CD4-positive, alpha-beta T cell treated with Interleukin-15 for 1 hour (primary cell): ENCODE measurements at places on chromosomes 16 and 17.

DNA sequence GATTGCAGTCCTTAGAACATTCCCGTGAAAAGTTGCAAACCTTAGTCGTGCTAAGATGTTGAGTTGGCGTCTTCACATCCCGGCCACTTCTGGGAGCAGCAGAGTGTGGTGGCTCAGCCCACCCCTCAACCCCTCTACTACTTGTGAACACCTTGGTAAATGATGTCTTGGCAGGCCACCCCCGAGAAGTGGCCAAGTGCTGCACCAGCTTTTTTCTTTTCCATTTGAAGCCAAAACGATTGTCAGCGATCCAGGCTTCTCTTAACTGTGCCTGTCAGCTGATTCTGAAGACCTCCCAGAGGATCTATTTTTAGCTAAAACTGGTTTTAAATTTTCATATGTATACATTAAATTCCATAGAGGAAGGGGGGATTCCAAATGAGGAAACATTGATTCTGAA lies 247.5 kb downstream of the CDH13 start:
- no peak for DNase-seq

GRCh38 chr17:68011199-68011665 lies 15.0 kb upstream of the C17orf58 start:
- DNase-seq: peak; percentile 46

DNA sequence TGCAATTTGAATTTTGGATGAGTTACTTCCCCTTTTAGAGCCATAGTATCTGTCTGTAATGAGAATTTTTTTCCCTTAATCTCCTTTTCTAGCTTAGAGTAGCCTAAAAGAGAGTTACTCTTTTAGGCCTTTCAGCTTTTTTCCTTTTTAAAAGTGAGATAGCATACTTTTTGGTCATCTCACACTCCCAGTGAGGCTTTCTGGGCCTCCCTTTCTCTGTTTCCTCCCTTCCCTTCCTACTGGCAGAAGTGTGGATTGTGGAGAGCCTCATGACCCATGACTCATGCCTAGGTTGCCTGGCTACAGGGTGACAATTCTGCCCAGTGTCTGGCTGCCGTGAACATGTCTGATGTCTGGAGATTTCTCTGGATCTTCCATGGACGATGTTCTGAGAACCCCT lies 15.2 kb downstream of the KRT23 start:
- peak; percentile 56 for DNase-seq

GRCh38 chr17:65434878-65435277 lies 126.6 kb downstream of the AXIN2 start:
- no peak for DNase-seq

- DNase-seq: no peak
Observed at GRCh38 chr17:42179335-42179734, 1.6 kb downstream of the KCNH4 start.

DNA sequence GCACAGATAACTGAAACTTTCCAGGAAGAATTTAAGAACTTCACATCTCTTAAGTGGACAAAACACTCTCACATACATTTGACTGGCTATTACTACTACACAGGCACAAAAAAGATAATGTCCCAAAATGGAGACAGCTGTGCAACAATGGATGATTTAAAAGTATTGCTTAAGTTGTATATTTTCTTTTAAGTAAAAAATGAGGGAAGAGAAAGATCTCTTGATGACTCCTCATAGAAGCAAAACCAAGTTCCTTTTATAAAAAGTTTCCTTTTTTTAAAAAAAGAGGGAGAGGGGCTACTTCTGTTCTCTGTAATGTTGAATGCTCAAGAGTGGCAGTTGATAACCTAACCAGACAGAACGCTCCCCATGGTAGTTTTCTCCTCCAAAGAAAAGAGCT lies 195.5 kb downstream of the ZFHX3 start:
- DNase-seq: no peak

GRCh38 chr16:81810894-81811538 lies 31.9 kb downstream of the PLCG2 start:
- peak; percentile 30 for DNase-seq

- DNase-seq: no peak
Observed at GRCh38 chr17:28598389-28598788, 436 bp downstream of the SPAG5 start.

DNA sequence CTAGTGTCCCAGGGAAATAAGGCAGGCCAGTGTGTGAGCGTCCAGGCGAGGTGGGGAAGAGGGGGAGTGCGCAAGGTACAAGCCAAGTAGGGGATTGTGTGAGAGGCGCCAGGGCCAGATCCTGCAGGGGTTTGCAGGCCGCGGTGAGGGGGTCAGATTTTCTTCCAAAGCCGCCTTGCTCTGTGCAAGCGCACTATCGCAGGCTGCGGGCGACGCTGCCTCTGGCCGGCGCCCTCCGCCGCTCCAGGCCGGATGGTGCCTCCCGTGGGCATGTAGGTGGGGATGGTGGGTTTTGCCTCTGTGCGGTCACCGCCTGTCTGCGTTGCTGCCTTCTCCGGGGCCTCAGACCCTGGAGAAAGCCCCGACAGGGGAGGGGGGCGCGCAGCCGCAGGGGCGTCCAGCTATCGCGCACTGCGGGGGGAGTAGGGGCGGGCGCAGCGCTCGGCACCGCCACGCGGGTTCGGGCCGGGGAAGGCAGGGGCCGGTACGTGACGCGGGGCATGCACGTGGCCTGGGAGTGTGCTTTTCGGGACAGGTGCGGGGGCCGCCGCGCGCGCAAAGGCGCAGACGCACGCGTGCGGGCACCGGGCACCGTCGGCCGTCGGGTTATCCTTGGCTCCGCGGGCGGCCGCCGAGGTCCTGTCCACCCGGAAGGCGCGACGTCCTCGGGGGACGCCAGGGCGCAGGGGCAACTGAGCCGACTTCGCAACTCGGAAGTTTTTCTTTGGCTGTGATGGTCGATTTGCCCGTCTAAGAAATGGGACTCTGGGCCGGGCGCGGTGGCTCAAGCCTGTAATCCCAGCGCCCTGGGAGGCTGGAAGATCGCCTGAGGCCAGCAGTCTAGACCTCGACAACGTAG lies 1.1 kb upstream of the HAPSTR1 start:
- peak; percentile 38 for DNase-seq

DNA sequence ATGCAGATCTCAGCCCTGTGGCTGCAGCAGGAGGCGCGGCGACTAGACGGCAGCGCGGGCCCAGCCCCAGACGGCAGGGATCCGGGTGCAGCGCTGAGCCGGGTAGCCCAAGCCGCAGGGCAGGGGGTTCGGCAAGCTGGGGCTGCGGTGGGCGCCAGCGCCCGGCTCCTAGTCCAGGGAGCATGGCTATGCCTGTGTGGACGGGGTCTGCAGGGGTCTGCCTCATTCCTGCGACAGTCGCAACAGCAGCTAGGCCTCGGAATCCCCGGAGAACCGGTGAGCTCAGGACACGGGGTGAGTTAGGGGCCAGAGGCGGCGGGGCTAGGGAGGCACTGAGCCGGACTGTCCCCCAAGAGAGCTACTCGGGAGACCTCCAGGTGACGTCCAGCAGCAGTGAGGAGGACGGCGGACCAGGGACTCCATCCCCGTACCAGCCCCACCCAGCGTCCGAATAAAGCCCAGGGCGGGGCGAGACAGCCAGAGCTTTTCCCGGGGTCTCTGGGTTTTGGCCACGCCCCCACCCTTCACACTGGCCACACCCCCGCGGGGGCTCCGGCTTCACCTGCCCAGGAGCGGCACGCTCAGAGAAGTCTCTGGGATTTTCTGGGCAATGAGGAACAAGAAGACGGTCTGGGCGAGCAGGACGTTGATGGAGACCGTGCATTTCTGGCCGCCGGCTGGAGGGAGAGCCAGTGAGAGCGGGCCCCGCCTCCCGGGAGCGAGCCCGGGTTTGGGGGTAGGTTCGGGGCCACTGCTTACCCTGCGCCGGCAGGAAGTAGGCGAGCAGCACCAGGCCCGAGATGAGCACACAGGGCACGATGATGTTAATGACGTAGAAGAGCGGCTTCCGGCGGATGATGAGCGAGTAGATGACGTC lies 1.1 kb downstream of the C17orf107 start:
- DNase-seq: peak; percentile 90

DNA sequence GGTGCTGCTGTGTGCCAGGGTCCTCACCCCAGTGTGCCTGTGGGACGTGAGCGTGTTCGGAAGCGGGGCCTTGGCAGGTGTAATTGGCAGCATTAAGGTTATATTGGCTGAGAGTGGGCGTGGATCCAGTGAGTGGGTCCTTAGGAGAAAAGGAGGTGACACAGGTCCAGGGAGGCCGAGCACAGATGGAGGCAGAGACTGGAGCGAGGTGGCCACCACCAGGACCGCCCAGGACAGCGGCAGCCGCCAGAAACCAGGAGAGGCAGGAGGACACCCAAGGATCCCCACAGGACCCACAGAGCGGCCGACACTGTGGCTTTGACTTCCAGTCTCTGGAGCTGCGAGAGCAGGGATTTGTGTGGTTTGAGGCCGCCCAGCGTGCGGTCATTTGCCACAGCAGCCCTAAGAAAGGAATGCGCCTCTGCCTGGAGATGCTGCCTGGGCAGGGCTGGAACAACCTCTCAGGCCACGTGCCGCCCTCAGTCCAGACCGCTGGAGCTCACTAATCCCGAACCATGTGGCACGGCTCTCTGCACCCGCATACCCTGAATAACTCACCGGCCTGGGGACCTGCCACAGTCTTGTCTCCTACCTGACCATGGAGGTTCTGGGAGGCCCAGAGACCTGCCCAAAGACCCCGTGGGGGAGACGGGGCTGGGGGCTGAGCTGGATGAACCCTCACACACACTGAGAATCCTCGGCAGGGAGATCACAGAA lies 45.4 kb downstream of the SOX8 start:
- no peak for DNase-seq

DNA sequence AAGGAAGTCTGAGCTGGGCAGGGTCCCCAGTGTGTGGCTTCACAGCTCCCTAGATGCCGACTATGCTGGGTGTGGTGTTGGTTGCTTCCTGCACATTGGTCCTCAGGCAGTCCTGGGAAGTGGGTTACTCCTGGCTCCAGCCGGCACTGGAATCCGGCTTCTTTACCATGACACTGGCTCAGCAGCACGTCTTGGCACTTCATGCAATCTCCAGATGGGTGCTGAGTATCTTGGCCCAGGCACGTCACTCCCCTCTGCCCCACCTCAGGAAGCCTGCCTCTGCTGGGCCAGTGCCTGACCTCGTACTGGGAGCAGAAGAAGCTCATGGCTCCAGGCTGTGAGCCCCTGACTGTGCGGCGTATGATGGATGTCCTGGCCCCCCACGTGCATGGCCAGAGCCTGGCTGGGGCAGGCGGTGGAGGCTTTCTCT lies 24.5 kb downstream of the FCSK start:
- DNase-seq: no peak

DNA sequence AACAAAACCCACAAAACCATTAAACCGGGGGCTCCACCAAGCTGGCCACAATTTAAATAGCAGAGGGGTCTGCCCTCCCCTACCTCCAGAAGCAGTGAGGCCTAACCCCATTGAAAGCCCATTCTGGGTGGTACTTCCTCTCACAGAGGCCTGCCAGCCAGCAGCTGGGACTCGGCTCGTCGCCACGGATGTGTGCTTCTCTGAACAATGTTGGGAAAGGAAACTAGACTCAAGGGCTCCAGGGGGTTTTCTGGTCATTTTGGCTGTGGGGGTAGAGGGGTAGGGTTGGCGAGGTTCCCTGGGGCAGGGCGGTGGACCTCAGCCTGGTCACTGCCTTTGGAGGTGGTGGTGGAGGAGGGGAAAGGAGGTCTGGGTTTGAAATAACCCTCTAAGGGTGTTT lies 4.7 kb upstream of the PLCG2 start:
- DNase-seq: no peak

DNA sequence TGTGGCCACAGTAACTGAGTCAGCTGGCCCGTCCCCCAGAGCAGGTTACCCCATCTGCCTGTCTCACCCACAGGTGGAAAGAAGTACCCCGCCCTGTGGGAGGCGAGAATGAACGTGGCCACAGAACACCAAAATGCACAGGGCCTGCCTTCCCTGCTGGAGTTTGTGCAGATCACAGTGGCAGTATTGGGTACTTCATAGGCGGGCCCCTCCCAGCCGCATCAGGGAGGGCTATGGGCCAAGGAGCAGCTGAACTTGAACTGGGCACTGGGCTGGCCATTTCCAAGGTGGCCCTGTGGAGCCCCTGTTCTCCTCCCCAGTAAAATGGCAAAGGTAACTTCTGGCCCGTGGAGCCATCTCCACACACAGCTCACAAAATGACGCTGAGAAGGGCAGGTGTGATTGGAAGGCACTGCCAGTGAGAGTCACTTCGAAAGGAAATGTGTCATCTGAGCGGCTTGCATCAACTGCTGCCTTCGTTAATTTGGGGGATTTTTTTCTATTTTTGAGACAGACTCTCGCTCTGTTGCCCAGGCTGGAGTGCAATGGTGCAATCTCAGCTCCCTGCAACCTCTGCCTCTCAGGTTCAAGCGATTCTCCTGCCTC lies 162.9 kb downstream of the ENGASE start:
- no peak for DNase-seq

GRCh38 chr16:85167589-85168537 lies 55.6 kb upstream of the CIBAR2 start:
- no peak for DNase-seq

GRCh38 chr17:58278661-58279015 lies 2.1 kb downstream of the MPO start:
- DNase-seq: no peak

DNA sequence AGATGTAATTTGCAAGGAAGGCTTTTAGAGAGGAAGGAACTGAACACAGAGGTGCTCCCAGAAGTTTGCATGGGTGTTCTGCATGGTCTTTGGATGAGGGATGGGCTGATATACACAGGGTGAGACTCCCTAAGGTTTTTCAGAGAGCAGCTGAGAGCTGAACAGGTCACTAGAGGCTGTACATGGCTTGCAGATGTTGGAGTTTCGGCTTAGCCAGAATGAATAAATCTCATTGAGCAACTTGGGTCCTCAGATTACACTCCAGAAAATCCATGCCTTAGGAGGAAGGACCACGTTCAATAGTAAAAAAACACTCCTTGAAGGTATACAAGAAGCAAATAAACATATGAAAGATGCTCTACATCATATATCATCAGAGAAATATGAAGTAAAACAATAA lies 7.5 kb upstream of the ITGB3 start:
- DNase-seq: no peak

DNA sequence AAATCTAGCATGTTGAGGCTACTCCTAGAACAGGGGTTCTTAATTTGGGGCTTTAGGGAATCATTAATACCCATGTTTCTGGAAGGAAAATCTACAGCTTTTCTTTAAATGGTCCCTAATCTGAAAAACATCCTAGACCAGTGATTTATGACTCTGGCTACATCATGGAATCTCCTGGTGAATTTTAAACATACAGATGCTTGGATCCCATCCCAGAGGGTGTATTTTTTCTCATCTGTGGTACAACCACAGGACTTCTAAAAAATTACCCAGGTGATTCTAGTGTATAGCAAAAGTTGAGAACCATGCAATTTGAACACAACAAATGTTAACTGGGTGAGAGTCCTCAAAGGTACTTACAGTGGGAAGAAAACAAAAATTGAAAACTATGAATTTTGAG lies 41.5 kb downstream of the KANSL1 start:
- DNase-seq: no peak

- DNase-seq: no peak
Observed at GRCh38 chr16:58462089-58462488, 37.9 kb upstream of the NDRG4 start.

DNA sequence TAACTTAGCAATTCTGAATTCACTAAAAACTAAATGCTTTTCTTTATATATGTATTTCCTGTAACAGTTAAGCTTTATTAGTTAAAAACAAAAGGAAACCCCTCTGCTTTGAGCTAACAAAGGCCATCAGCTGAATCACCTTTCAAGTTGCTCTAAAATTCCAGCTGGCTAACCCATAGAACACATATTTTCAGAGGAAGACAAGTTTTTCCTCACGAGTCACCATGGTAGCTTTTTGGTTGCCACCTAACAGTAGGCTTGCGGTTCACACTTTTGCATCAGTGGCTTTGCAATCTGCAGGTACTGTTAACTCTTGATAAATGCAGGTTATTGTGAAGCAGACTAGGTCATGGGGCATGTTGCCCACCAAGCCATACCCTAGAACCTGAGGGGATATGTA lies 57.6 kb upstream of the IRX5 start:
- no peak for DNase-seq

- no peak for DNase-seq
Observed at GRCh38 chr17:681738-682529, 32.7 kb downstream of the VPS53 start.
